ENCODE measurements at places on chromosomes 2 and 18.

DNA sequence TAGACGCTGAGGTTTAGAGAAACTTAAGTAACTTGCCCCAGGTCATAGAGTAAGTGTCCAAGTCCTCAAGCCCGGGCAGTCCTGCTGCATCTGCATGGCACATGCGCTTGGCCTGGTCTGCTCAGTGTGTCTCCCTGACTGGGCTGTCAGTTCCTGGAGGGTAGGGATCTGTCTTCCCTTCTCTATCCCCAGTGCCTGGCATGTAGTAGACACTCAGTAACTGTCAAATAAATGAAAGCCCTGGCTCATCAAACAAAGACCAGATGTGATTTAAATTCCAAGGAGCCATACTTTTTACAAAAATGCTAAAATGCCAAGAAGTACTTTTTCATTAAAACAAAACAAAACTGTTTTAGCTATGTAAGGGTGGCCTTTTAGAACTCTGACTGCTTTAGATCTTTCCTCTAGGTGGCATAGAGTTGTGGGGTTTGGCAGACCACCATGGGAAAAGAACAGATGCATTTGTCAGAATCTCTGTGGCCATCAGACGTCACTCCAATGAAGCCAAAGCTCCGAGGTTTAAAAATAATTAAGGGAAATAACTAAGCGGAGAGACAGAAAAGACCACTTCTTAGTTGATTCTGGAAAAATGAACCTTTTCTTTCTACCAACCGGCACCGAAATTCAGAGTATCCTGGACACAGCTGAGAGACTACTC lies 34.0 kb downstream of the EPAS1 start:
- no peak for DNase-seq

GRCh38 chr18:36594621-36595020 lies 234.2 kb downstream of the TPGS2 start:
- DNase-seq, result no peak

GRCh38 chr2:187349326-187349944 lies 98.6 kb downstream of the CALCRL start:
- DNase-seq, result no peak

DNA sequence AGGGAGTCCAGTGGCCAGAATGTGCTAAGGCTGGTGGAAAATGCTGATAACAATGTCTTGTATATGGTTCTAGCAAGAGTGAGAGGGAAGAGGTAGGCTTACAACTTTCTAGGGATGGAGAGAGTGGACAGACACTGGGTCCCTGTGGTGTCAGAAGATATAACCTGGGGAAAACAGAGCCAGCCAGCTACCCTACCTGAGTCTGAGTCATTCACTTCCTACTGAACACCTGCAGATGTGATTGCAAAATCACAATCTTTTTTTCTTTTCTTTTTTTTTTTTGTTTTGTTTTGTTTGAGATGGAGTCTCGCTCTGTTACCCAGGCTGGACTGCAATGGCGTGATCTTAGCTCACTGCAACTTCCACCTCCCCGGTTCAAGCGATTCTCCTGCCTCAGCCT lies 7.3 kb downstream of the TET3 start:
- no peak for DNase-seq

DNA sequence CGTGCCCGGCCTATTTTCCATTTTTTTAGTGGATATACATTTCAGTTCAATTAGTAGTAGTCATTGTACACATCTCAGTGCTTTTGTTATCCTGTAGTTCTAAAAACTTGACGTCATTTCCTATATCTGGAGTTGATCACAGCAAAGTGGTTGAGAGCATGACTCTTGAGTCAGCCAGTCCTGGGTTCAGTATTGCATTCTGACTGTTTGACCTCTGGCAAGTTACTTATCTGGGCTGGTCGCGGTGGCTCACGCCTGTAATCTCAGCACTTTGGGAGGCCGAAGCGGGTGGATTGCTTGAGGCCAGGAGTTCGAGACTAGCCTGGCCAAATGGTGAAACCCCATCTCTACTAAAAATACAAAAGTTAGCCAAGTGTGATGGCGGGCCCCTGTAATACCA lies 50.4 kb upstream of the PPM1B start:
- DNase-seq, result no peak

GRCh38 chr2:187879491-187879890 lies 325.3 kb upstream of the TFPI start:
- DNase-seq, result no peak

DNA sequence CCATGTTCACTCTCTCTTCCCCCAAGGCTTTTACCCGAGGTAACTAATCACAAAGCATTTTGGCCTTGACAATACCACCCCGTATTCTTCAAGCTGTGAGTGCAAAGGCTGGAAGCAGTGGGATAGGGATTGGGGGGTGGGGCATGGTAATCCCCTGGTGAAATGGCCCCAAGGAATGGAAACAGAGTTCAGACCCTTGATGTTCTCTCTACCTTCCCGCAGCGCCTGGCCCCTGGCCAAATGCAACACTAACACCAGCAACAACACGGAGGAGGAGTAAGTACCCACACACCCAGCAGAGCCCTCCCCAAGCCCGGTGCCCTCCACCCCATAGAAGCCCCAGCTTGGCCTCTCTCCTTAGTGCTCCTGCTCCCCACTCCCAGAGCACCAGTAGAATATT lies 36.9 kb downstream of the CNGA3 start:
- DNase-seq, result no peak

- no peak for DNase-seq
Observed at GRCh38 chr18:34696671-34697070, 13.4 kb upstream of the DTNA start.

GRCh38 chr2:189379731-189380261 lies 61.5 kb upstream of the WDR75 start:
- no peak for DNase-seq

DNA sequence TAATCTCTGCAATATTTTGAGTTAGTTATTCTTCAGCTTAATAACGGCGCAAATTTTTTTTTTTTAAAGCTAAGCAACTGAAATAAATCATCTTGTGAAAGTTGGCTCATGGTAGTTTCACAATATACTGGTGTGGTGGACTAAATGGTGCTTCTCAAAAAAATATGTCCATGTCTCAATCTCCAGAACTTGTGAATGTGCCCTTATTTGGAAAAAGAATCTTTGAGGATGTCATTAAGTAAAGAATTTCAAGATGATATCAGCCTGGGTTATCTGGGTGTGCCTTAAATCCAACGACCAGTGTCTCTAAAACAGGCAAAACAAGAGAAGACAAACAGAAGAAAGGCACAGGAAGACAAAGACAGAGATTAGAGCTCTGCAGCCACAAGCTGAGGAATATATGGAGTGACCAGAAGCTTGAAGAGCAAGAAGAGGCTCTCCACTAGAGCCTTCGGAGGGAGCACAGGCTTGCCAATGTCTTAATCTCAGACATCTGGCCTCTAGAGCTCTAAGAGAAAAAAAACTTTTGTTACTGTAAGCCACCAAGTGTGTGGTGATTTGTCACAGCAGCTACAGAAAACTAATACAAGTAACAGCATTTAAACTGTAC lies 71.4 kb downstream of the HNMT start:
- DNase-seq, result no peak

GRCh38 chr2:224655006-224655537 lies 61.1 kb downstream of the CCDC195 start:
- DNase-seq, result no peak

DNA sequence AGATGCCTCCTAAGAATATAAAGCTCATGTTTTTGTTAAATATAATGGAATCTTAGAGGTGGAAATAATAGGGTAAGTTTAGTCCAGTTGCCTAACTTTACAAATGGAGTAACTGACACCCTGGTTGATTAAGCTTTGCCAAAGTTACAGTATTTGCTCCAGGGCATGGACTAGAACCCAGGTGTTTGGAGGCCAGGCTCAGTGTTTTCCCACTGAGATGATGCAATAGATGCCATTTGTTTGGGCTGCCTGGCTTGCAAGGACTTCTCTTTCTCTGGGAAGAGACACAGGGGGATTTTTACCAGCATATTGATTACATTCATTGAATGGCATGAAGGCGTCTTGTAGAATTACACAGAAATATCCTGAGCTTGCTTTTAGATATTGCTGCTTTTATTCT lies 397.8 kb downstream of the SLC4A3 start:
- DNase-seq, result no peak

DNA sequence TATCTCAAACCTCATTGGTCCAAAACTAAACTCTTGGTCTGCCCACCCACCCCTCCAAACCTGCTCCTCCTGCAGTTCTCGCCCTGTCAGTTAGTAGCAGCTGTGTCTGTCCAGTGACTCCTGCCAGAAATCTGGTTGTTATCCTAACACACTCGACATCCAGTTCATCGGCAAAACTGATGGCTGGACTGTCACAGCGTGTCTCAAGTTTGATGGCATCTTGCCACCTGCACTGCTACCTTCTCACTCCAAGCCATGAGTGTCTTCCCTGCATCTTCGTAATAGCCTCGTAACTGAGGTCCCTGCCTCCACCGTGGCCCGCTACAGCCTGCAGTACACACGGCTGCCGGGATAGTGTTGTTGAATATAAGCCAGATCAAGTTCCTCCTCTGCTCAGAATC lies 470.1 kb upstream of the RAB12 start:
- DNase-seq, result no peak

DNA sequence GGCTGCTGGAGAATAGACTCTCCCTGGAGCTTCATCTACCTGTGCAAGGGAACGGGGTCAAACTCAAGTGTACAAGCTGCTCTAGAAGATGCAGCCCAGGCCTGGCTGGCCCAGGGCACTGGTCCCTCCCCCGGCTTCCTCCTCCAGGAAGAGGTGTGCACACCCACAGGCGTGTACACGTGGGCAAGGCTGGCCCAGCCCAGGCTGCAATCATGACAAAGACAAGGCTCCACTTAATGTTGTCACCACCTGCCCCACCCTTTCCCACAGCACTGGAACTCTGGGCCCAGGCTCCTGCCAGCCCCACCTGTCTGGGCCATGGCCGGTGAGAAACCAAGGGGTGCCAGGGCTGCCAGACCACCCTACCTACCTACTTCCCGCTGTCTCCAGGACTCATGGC lies 29.6 kb upstream of the ALPP start:
- no peak for DNase-seq

GRCh38 chr18:21183670-21184069 lies 58.4 kb upstream of the GREB1L start:
- no peak for DNase-seq

DNA sequence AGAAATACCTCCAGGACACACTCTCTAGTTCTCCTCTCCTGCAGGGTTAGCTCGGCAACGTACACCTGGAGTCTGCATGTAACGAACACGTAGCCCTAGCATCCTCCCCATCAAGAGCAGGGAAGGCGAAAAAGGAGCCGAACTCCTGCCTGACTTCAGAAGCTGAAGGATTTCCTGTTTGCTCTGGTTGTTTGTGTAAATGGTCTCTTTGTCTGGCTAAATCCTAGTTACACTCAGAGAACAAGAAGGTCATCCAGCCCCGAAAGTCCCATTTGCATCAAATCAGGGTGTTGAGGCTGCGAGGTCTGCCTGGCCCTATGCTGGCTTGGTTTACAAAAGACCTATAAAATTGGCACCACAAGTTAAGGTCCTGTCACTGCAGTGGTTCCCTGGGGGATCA lies 66.4 kb upstream of the POMC start:
- DNase-seq, result no peak

DNA sequence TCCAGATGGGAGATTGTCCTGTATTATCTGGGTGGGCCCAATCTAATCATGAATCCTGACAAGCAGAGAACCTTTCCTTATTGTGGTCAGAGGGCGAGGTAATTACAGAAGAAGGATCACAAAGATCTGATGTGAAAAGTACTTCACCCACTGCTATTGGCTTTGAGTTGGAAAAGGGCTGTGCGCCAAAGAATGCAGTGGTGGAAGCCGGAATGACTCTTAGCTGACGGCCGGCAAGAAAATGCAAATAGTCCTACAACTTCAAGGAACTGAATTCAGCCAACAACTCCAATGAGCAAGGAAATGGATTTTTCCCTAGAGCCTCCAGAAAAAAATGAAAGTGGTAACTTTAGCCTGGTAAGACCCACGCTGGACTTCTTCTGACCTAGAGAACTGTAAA lies 67.3 kb downstream of the CTNNA2 start:
- no peak for DNase-seq

- no peak for DNase-seq
Observed at GRCh38 chr2:144466637-144467036, 53.3 kb downstream of the ZEB2 start.

GRCh38 chr2:15385184-15385583 lies 175.9 kb downstream of the NBAS start:
- no peak for DNase-seq

DNA sequence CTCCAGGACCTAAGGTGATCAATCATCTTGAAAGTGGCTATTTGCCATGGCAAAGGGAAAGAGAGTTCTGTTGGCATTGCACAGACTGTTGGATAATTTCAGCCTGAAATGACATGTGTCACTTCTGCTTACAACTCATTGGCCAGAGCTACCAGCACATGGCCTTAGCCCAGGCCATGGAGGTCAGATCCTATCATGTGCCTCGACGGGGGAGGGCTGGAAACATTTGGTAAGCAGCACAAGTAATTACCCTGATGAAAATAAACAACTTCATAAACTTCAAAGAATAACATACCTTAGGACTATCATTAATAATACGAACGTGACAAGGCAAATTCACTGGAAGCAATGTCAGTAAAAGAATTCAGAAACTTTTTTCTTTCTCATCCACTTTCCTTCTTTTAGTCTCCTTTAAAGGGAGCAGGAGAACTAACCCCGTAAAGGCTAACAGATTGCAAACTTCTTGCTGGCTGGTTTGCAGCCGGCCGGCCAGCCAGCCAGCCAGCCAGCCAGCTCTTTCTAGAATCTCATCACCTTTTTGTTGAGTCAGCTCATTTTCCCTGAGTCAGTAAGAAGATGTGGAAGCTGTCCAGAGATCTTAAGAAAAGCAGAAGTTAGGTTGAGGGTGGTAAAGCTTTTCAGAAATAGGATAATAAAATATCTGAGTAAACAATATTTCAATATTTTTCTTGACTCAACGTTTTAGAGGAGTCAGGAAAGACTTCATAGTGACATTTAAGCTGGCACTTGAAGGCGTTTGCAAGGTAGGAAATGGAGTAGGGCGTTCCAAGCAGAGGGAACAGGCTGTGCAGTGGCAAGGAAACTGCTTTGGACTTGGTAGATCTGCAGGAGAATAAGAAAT lies 31.9 kb downstream of the CNRIP1 start:
- no peak for DNase-seq

- no peak for DNase-seq
Observed at GRCh38 chr2:176178038-176178756, 10.3 kb upstream of the HOXD1 start.

GRCh38 chr2:239896075-239896474 lies 129.1 kb downstream of the NDUFA10 start:
- DNase-seq, result no peak

DNA sequence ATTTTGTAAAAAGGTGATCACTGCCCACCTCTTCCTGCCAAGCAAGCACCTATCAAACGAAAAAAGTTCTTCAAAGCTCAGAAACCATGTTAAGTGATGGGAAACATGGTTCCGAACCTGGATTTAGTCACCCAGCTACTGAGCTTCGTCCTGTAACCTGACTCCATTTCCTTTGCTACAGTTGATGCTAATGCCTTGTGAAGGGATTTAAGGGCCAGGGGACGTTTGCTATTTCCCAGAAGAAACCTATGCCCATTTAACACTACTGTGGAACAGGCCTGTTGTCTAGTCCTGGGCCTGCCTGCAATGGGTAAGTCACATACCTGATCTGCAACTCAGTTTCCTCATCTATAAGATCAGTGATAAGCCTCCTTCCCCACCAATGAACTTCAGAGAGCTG lies 14.8 kb downstream of the SERPINE2 start:
- DNase-seq, result no peak

- no peak for DNase-seq
Observed at GRCh38 chr2:171793691-171794678, 100.1 kb downstream of the SLC25A12 start.

- no peak for DNase-seq
Observed at GRCh38 chr18:80170395-80171053, 61.5 kb downstream of the ADNP2 start.

Data from activated CD8-positive, alpha-beta memory T cell treated with anti-CD3 and anti-CD28 coated beads for 1 hour (primary cell).